Camera-type eye (tissue), 1 donor: ENCODE measurements at places on chromosomes 11 and 22. TPM values are rescaled to one million over a fixed set of nuclear protein-coding genes. Genes with fewer than 3 reads are reported as not detected.

The ANO9 gene
- 1.4 TPM for total RNA-seq

The SCUBE1 gene
- 17.4 TPM for total RNA-seq

The GRAMD1B gene
- total RNA-seq, result 92.0 TPM

The CSF2RB gene
- 2.9 TPM for total RNA-seq

The SYVN1 gene
- total RNA-seq, result 29.2 TPM

The IGF2 gene
- 458 TPM for total RNA-seq

The GNG3 gene
- total RNA-seq, result 3.0 TPM

The BAIAP2L2 gene
- 0.16 TPM for total RNA-seq

The AIFM3 gene
- total RNA-seq, result 26.3 TPM

The CRELD2 gene
- total RNA-seq, result 24.4 TPM

The IGLL1 gene
- total RNA-seq, result not detected

The TRIM44 gene
- 32.0 TPM for total RNA-seq

The PDGFD gene
- total RNA-seq, result 41.2 TPM

The MCAM gene
- total RNA-seq, result 546 TPM

The GGTLC3 gene
- not detected for total RNA-seq

The GAB4 gene
- not detected for total RNA-seq

The BTG4 gene
- total RNA-seq, result not detected

The CDC45 gene
- total RNA-seq, result 5.6 TPM

The UCP3 gene
- 1.6 TPM for total RNA-seq

The CARNS1 gene
- 5.1 TPM for total RNA-seq

The PLXNB2 gene
- total RNA-seq, result 169 TPM

The OR10V1 gene
- not detected for total RNA-seq

The CSNK2A3 gene
- 4.7 TPM for total RNA-seq

The P2RY6 gene
- total RNA-seq, result 0.44 TPM

The GAS2 gene
- total RNA-seq, result 60.0 TPM

The GLB1L3 gene
- 0.71 TPM for total RNA-seq

The METTL15 gene
- total RNA-seq, result 31.1 TPM

The MISFA gene
- total RNA-seq, result 1.5 TPM

The C11orf87 gene
- 6.3 TPM for total RNA-seq

The OR51E2 gene
- 2.1 TPM for total RNA-seq

The LAYN gene
- total RNA-seq, result 11.7 TPM

The SLC15A3 gene
- total RNA-seq, result 14.8 TPM

The MMP8 gene
- total RNA-seq, result not detected

The TRIM77 gene
- total RNA-seq, result not detected

The NELL1 gene
- total RNA-seq, result 14.2 TPM

The PHOX2A gene
- total RNA-seq, result not detected

The CADM1 gene
- 455 TPM for total RNA-seq

The CARS1 gene
- total RNA-seq, result 29.4 TPM

The OR5A2 gene
- not detected for total RNA-seq

The IL18 gene
- total RNA-seq, result 4.4 TPM

The OR5T2 gene
- not detected for total RNA-seq

The ACTN3 gene
- total RNA-seq, result 0.49 TPM

The UPK3A gene
- total RNA-seq, result 0.49 TPM

The LMO2 gene
- 17.5 TPM for total RNA-seq

The GLYATL1 gene
- 5.0 TPM for total RNA-seq

The CRYAB gene
- 492 TPM for total RNA-seq

The C11orf68 gene
- 19.1 TPM for total RNA-seq

The PIK3IP1 gene
- 23.3 TPM for total RNA-seq

The OR52A1 gene
- not detected for total RNA-seq

The OR5I1 gene
- not detected for total RNA-seq

The ACR gene
- total RNA-seq, result not detected

The VPREB1 gene
- 0.66 TPM for total RNA-seq

The KLHL35 gene
- total RNA-seq, result 16.1 TPM

The XKR3 gene
- not detected for total RNA-seq

The ST14 gene
- 3.8 TPM for total RNA-seq

The PLCB3 gene
- 18.0 TPM for total RNA-seq

The MS4A6A gene
- 16.2 TPM for total RNA-seq

The C1QTNF5 gene
- 47.1 TPM for total RNA-seq
